ENCODE measurements at places on chromosomes 2 and 18. TPM values are rescaled to one million over a fixed set of nuclear protein-coding genes. Genes with fewer than 3 reads are reported as not detected.

DNA sequence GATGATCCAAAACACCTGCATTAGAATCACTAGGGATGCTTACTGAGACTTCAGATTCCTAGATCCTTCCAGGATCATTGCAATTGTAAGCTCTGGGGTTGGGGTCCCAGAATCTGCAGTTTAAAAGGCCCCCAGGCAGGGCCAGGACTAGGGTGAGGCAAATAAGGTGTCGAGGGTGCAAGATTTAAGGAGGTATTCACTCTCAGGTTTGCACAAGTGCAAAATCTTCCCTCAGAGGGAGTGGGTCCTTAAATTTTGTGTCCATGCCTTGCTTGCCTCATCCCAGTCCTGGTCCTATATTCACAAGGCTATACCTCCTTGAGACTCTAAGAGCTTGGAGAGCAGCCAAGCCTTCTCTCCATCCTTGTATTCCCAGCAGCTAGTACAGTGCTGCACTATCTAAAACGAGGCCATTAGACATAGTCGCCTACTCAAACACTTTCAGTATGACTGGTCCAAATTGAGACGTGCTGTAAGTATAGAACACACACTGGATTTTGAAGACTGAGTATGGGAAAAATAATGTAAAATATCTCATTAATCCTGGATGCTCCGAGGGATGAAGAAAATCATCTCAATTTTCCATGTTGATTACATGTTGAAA is 31.6 kb upstream of the MREG start:
- no peak overlapping the region for H3K27ac ChIP-seq
- H3K4me1 ChIP-seq = no peaks in the 10 kb centered on the region
- no peaks in the 10 kb centered on the region for H3K36me3 ChIP-seq
- no peak overlapping the region for H3K4me3 ChIP-seq

Gene TUBB8B
- not detected for total RNA-seq

GRCh38 chr2:8324901-8325300 is 357.0 kb upstream of the ID2 start:
- peaks cover 20% of the 10 kb centered on the region for H3K27me3 ChIP-seq
- DNase-seq = no peak
- H3K27ac ChIP-seq = no peak overlapping the region
- no peaks in the 10 kb centered on the region for H3K36me3 ChIP-seq
- H3K4me1 ChIP-seq = no peaks in the 10 kb centered on the region

DNA sequence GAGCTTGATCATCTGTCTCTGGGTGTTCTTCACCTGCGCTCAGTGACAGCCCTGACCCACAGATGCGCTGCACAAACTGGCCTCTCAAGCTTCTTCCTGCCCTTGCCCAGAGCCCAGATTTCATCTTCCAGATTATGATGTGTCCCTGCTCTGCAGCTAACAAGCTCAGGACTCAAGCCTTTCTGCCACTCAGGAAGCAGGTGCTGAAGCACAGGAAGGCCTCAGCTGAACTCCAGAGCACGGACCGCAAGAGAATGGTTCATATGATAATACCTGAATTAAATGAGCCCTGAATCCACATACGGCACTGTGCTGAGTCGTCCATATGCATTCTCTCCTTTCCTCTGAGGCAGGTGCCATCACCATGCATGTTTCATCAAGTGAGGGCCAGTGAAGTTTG is 3.8 kb downstream of the CD207 start:
- no peaks in the 10 kb centered on the region for H3K36me3 ChIP-seq
- H3K27ac ChIP-seq = no peak overlapping the region
- no peak for DNase-seq
- no peak overlapping the region for H3K4me3 ChIP-seq

Gene C2orf66
- total RNA-seq = 0.33 TPM

Measured in Panc1 (cell line).